ENCODE measurements at places on chromosomes 4 and X.

GRCh38 chr4:43556262-43556661, 663.7 kb downstream of the GRXCR1 start:
- no peak for DNase-seq

GRCh38 chr4:2400841-2401609, 17.4 kb downstream of the ZFYVE28 start:
- no peak for DNase-seq

GRCh38 chr4:47809654-47810203, 28.1 kb downstream of the CORIN start:
- no peak for DNase-seq

DNA sequence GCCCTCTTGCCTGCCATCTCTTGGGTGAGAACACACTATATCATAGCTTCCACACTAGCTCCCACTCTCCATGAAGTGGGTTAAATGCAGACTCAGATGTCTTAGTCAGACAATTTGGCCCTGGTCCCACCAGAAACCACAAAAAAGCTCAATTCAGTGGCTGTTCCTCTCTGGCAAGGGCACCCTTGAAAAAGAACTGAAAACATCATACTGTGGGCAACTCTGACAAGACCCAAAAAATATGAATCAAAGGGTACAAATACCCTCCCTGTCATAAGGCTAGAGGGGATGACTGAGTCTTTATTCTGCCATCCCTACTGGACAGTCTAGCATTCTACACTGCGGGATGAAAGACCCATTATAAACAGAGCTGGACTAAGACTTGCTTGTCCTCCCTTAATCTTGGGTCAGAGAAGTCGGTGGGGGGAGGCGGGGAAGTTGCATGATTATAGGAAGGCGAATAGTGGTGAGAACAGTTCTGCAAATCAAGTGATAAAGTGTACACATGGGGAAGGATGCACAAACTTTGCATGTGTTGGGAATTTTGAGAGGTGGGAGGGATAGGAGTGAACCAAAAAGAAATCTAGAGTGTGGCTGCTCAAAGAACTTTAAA, 172.1 kb downstream of the OPHN1 start:
- DNase-seq, result no peak

- no peak for DNase-seq
Observed at GRCh38 chrX:116246261-116246660, 75.7 kb downstream of the AGTR2 start.

DNA sequence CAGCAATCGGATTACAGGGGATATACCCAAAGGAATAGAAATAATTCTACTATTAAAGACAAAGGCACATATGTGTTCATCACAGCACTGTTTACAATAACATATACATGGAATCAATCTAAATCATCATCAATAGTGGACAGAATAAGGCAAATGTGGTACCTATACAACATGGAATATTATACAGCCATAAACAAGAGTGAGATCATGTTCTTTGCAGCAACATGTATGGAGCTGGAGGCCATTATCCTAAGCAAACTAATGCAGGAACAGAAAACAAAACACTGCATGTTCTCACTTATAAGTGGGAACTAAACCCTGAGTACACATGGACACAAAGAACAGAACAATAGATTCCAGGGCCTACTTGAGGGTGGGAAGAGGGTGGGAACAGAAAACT, 163.2 kb downstream of the CFAP299 start:
- no peak for DNase-seq

DNA sequence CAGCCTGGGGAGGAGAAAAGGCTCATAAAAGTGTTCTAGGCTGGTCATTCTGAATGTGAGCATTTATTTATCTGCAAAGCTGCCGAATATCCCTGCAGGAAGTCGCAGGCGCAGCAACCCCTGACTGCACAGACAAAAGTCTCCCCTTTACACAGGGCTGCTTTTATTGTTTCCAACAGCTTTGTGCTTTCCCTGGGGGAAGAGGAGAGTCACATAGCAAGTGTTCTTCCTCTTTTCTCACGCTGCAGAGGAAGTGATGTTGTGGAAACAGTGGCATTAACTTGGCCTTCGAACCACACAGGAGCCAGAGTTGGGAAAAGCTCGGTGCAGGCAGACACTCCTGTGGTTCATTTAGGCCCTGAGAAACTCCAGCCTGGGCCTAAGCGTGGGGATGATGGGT, 81.5 kb upstream of the BCOR start:
- DNase-seq, result no peak

DNA sequence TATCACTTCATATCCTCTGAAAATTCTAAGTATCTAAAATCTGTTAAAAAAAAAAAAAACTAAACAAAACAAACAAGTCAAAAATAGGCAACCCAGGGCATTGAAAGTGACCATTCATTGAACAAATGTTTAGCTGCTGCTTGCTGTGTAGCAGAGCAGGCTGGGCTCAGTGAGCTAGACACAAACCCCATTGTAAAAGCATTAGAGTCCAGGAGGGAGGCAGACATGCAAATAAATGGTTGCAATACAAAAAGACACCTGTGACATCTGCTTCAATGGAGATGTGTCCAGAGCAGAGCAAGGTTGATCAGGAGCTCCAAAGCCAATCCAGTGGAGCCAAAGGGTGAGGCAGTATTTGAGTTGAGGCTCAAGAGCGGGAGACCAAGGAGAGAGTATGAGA, 267.3 kb upstream of the GATB start:
- no peak for DNase-seq

- no peak for DNase-seq
Observed at GRCh38 chr4:14066979-14067378, 439.5 kb upstream of the BOD1L1 start.

- DNase-seq, result no peak
Observed at GRCh38 chr4:159413306-159413943, 310.5 kb downstream of the RAPGEF2 start.

DNA sequence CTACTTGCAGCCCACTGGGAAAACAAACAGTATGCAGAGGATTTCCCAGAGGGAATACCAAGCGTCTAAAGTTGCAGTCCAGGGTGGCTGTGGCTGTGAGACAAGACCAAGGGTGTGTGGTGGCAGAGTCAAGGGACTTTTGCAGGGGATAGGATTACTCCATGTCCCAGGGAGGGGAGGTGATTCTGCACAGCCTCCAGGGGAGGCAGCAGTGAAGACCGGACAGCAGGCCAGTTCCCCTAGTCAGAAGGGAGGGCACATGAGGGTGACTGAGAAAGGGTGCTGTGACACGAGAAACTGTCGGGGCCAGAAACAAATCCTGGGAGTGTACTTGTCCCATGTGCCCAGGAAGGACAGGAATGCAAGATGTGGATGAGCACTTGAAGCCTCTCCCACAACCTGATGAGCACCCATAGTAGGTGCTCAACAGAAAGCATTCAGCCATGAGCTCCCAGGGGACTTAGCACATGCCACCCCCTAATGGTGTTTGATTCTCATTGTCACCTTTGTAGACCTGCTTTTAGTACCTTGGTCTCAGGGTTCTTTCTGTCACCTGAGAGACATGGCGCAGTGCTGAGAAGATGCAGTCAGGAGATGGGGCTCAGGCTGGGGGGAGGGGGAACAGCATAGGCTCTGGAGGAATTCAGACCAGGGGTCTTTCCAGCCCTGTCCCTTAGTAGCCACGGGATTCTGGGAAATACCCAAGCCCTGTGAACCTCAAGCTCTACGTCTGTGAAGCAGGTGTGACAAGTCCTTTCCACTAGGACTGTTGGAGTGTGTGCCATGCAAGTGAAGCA, 18.1 kb upstream of the HSFX3 start:
- no peak for DNase-seq

- DNase-seq, result no peak
Observed at GRCh38 chr4:69057620-69058409, 38.5 kb upstream of the UGT2B7 start.

All from fibroblast of skin of left biceps (primary cell).